ENCODE measurements at places on chromosomes 13 and 19. TPM values are rescaled to one million over a fixed set of nuclear protein-coding genes. Genes with fewer than 3 reads are reported as not detected.

DNA sequence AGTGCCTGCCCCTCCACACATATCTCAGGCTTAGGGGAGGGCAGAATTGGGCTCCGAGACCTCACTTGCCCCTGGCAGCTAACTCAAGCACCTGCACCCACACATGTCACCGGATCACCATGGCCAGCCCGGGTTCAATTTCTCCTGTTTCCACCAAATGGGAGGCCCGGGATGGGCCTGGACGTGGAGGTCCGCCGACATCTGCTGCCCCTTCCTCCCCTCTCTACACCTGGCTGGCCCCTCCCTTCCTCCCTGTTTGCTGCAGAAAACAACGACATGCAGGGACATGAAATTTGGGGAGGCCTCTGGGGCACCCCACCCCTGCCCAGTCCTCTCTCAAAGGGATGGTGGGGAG is 1.3 kb downstream of the PRKD2 start:
- peak overlapping the region; percentile 73 for H3K4me3 ChIP-seq
- H3K36me3 ChIP-seq, result peaks cover 8% of the 10 kb centered on the region
- H3K27me3 ChIP-seq, result no peaks in the 10 kb centered on the region
- H3K27ac ChIP-seq, result peak overlapping the region; percentile 89
- DNase-seq, result no peak
- peaks cover 18% of the 10 kb centered on the region for H3K4me1 ChIP-seq

DNA sequence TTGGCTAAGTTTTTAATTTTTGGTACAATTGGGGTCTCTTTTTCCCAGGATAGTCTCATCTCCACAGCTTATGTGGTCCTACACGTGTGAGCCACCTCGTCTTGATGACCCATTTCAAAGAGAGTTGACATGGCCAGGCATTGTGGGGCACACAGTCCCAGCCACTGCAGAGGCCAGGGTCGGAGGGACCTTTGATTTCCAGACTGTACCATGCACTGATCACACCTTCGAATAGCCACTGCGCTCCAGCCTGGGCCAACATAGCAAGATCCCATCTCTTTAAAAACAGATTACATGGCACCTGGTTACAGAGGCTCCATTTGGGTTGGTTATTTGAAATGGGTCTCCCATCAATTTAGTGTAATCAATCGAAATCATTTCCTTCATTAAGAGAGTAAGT is 71.6 kb downstream of the DPRX start:
- H3K27me3 ChIP-seq, result no peaks in the 10 kb centered on the region
- no peak overlapping the region for H3K4me3 ChIP-seq
- no peaks in the 10 kb centered on the region for H3K4me1 ChIP-seq
- H3K27ac ChIP-seq, result no peak overlapping the region
- DNase-seq, result no peak

GRCh38 chr13:33053397-33054066 is 37.3 kb downstream of the KL start:
- no peaks in the 10 kb centered on the region for H3K27me3 ChIP-seq
- H3K4me3 ChIP-seq, result no peak overlapping the region
- no peak for DNase-seq
- no peaks in the 10 kb centered on the region for H3K4me1 ChIP-seq
- H3K27ac ChIP-seq, result no peak overlapping the region
- H3K36me3 ChIP-seq, result no peaks in the 10 kb centered on the region

GSX1 gene
- not detected for total RNA-seq

GRCh38 chr19:11125994-11126685 is 29.4 kb downstream of the SPC24 start:
- H3K4me1 ChIP-seq, result no peaks in the 10 kb centered on the region
- no peaks in the 10 kb centered on the region for H3K27me3 ChIP-seq
- H3K36me3 ChIP-seq, result peaks cover 54% of the 10 kb centered on the region
- peak; percentile 91 for DNase-seq

GRCh38 chr13:94710881-94711560 is 1.3 kb downstream of the SOX21 start:
- peak overlapping the region; percentile 35 for H3K4me3 ChIP-seq
- no peak overlapping the region for H3K27ac ChIP-seq
- DNase-seq, result no peak
- peaks cover 35% of the 10 kb centered on the region for H3K27me3 ChIP-seq
- no peaks in the 10 kb centered on the region for H3K36me3 ChIP-seq
- peaks cover 23% of the 10 kb centered on the region for H3K4me1 ChIP-seq

- H3K36me3 ChIP-seq, result no peaks in the 10 kb centered on the region
- peaks cover 63% of the 10 kb centered on the region for H3K4me1 ChIP-seq
- H3K27me3 ChIP-seq, result no peaks in the 10 kb centered on the region
- DNase-seq, result no peak
These were observed 477 bp upstream of the PLEKHF1 start for GRCh38 chr19:29664753-29665214.

ZBTB45 gene
- total RNA-seq, result 46.5 TPM

ARHGAP33 gene
- 8.7 TPM for total RNA-seq

DNA sequence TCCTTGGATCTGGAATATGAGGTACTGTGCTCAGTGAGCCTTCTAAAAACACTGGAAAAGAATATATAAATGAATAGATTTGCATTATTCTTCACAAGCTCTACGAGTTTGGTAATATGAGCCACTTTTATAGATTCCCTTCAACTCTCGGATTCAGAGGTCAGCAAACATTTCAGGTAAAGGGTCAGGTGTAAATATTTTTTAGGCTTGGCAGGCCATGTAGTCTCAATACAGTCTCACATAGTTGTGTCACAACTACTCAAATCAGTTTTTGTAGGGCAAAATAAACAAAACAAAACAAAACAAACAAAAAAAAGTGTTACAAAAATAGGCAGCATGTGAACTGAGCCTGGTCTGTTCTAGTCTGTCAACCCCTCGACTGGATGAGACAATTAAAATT is 57.4 kb downstream of the PSPC1 start:
- H3K27me3 ChIP-seq, result no peaks in the 10 kb centered on the region
- H3K27ac ChIP-seq, result no peak overlapping the region
- H3K36me3 ChIP-seq, result peaks cover 15% of the 10 kb centered on the region
- DNase-seq, result no peak
- H3K4me3 ChIP-seq, result no peak overlapping the region
- H3K4me1 ChIP-seq, result no peaks in the 10 kb centered on the region

DNA sequence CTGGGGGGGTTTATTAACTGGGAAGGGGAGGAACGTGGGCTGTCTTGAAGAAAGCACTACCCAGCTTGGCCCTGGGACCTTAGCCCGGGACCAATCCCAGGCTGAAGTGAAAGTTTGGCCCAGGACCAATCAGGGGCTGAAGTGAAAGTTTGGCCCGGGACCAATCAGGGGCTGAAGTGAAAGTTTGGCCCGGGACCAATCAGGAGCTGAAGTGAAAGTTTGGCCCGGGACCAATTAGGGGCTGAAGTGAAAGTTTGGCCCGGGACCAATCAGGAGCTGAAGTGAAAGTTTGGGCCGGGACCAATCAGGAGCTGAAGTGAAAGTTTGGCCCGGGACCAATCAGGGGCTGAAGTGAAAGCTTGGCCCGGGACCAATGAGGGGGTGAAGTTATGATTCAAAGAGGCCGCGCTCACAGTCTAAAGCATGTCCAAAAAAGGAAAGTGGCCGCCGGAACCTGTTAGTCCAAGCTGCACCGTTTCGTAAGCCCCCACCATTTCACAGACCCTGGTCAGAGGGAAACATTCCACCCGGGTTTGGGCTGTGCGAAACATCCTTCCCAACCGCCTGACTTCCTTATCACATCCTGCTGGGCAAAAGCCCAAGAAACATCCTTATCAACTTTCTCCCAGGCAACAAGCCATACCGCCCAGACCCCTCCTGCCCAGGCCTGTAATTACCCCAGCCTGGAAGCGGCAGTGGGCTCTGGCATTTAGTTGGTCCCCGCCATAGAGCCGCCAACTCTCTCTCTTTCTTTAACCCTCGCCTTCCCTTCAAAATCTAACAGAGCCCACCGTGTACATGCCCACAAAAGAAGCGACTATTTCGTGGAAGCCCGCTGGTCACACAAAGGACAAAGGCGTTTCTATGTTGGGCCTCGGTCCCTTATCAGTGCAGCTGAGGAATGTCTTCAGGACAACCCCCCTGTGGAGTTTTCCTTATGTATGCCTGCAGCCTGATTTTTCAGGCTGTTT is 1.1 kb downstream of the ZNF850 start:
- no peaks in the 10 kb centered on the region for H3K36me3 ChIP-seq
- H3K4me1 ChIP-seq, result no peaks in the 10 kb centered on the region
- H3K27me3 ChIP-seq, result no peaks in the 10 kb centered on the region

DNA sequence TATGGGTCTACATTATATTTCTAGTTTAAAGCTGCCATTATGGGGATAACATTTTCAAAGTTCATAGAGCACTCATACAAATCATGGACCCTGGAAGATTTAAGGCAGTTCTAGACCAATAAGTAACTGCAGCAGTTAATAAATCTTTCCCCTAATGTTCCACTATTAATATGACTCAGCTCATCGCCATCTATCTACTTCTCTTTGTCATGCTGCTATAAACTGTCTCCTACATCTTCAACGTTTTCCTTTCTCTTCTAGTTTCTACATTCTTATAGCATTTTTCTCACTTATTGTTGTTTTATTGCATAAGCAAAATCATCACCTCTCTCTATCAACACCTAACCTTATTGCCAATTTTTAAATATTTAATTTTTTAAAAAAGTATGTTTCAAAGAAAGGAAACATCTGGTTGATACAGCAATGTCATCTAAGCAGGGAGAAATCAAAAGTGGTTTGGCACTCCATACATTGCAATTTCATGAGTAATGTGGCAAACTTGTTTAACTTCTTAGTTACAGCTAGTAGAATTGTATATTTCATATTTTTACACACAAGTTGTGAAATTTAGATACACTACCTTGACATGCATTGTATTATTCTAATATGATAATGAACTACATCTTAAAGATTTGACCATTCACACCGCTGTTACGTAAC is 1500.4 kb upstream of the MIR17HG start:
- no peak for DNase-seq
- H3K36me3 ChIP-seq, result no peaks in the 10 kb centered on the region

DNA sequence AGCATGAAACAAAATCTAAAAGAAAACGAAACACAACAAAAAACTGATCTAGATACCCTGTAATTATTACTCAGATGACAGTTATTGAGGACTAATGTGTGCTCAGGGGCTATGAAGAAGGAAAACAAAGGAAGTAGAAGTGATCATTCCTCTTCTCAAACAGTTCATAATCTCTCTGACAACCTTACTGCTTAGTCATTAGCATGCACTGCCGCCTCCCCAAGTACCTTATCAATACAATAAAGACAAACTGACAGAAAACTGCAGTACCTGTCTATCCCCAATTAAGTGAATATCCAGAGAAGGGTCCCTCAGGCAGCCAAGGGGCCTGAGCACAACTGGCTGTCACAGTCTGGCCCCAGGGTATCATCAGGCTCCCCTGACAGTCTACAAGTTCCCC is 22.0 kb upstream of the POU4F1 start:
- H3K27ac ChIP-seq, result no peak overlapping the region
- H3K27me3 ChIP-seq, result no peaks in the 10 kb centered on the region
- H3K4me1 ChIP-seq, result no peaks in the 10 kb centered on the region

- no peak overlapping the region for H3K4me3 ChIP-seq
- no peak for DNase-seq
- peaks cover 56% of the 10 kb centered on the region for H3K36me3 ChIP-seq
- no peak overlapping the region for H3K27ac ChIP-seq
These were observed 4.7 kb downstream of the DCAF15 start for GRCh38 chr19:13957051-13957450.

- no peak for DNase-seq
- H3K36me3 ChIP-seq, result no peaks in the 10 kb centered on the region
- no peaks in the 10 kb centered on the region for H3K27me3 ChIP-seq
- H3K4me1 ChIP-seq, result peaks cover 5% of the 10 kb centered on the region
These were observed 42.9 kb upstream of the ZNF14 start for GRCh38 chr19:19775891-19776205.

GRCh38 chr19:34316741-34317301 is 48.2 kb upstream of the GPI start:
- H3K27ac ChIP-seq, result peak overlapping the region; percentile 87
- no peak for DNase-seq
- peaks cover 37% of the 10 kb centered on the region for H3K4me1 ChIP-seq
- H3K36me3 ChIP-seq, result peaks cover 1% of the 10 kb centered on the region
- no peaks in the 10 kb centered on the region for H3K27me3 ChIP-seq
- no peak overlapping the region for H3K4me3 ChIP-seq

- no peaks in the 10 kb centered on the region for H3K36me3 ChIP-seq
- no peaks in the 10 kb centered on the region for H3K27me3 ChIP-seq
- H3K4me1 ChIP-seq, result no peaks in the 10 kb centered on the region
These were observed 811.6 kb upstream of the ARGLU1 start for GRCh38 chr13:107379407-107380155.

DNA sequence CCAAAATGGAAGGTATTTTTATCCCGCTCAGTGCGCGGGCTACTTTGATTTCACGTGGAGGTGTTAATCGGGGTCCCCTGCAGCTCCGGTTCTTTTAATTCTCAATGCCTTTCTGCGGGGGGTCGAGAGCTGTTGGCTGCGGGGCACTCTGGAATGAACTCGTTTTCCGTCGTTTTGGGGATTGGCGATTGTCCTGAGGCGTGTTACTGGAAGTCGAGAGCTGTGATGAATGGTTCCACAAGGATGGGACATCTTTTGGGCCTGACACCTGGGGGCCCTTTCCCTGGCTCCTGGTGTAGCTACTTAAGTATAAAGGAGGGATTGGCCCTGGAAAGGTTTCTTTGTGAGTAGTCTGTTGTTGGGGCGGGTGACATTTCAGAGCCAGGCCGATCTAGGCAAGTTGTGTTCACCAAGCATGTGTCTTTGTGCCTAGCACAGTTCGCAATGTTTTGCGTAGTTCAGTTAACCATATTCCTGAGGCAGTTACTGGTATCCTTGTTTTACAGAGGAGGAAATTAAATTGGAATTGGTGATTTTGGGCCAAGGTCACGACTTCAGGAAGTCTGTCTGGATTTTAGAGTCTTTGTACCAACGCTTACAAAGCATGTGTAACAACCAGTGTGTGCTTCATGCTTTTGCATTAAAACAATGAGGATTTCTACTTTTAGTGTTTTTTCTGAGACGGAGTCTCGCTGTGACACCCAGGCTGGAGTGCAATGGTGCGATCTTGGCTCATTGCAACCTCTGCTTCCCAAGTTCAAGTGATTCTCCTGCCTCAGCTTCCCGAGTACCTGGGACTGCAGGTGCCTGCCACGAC is 846 bp downstream of the RPL13A start:
- H3K36me3 ChIP-seq, result peaks cover 32% of the 10 kb centered on the region
- H3K27ac ChIP-seq, result peak overlapping the region; percentile 73
- H3K4me1 ChIP-seq, result peaks cover 20% of the 10 kb centered on the region
- peak overlapping the region; percentile 97 for H3K4me3 ChIP-seq

DACT3 gene
- 104 TPM for total RNA-seq

SLC25A41 gene
- not detected for total RNA-seq

DNA sequence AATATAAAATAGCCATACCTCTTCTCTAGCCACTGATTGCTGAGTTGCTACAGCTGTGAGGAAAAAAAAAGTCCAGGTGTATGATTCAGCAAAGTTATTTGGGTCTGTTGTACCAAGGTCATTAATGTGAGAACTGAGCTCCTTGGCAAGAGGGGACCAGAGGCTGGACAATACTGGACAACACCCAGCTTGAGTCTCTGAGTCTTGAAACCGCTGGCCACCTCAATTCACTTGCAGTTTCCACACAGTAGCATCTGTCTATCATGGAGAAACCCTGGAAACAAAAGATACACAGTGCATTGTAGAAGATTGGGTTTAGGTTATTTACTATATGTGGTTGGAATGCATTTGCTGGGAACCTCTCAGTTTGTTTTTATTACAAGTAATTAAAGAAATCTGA is 60.4 kb downstream of the WDFY2 start:
- no peak overlapping the region for H3K4me3 ChIP-seq
- H3K27ac ChIP-seq, result no peak overlapping the region
- DNase-seq, result no peak

Measured in ascending aorta (tissue), 2 donors.